PC-9 (cell line): ENCODE measurements at places on chromosomes 4 and X. TPM values are rescaled to one million over a fixed set of nuclear protein-coding genes. Genes with fewer than 3 reads are reported as not detected.

DNA sequence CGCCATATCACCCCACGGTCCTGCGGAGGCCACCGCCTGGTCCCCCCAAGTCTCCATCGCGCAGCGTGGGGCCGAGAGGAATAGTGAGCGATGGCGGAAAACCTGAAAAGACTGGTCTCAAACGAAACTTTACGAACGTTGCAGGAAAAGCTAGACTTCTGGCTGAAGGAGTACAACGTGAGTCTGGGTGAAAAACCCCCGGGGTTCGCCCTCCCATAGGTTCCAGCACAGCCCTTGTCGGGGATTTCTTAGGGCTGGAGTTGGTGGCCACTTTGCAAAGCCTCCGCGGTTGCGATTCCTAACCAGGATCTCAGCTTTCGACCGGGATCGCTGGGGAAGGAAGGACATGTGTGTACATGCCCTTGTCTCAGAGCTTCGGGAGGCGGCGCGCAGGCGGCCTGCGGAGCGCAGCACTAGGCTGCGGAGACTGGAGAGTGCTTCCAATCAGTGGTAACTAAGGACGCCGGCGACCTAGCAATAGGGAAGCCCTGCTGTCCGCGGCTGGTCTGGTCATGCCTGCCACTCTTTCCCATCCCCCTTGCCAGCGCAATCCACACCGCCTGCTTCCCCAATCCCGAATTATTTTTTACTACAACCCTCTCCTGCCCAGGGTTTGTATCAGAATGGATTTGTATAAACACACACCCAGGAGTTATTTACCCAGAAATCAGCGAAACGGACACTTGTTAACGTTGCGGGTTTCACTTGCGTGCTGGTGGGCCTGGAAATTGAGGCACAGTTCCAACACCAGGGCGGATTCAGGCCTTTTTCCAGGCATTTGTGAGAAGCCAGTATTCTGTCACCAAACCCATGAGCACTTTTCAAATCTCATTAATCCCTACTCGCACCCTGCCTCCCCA lies 741 bp downstream of the SPATA18 start:
- no peak for DNase-seq

NOX1 gene
- total RNA-seq, result not detected in 2 replicates

AVPR2 gene
- total RNA-seq, result 3.2 and 3.8 TPM in 2 replicates

DNA sequence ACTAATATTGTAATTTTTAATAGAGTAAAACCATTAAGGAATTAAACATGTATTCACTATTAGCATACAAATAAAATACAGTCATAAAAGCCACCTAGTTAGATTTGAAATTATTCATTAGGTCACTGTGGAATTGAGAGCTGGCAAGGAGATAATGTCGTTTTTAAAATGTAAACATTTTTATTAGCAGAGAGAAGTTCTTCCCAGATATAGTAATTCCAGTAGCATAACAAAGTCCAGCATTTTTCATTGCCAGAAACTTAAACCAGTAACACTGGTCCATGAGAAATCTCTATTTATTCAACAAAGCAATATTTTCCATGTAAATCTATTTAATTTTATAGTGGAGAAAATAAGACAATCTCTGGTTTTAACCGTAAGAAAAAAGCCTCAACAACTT lies 17.5 kb downstream of the ENOX2 start:
- no peak for DNase-seq

DNA sequence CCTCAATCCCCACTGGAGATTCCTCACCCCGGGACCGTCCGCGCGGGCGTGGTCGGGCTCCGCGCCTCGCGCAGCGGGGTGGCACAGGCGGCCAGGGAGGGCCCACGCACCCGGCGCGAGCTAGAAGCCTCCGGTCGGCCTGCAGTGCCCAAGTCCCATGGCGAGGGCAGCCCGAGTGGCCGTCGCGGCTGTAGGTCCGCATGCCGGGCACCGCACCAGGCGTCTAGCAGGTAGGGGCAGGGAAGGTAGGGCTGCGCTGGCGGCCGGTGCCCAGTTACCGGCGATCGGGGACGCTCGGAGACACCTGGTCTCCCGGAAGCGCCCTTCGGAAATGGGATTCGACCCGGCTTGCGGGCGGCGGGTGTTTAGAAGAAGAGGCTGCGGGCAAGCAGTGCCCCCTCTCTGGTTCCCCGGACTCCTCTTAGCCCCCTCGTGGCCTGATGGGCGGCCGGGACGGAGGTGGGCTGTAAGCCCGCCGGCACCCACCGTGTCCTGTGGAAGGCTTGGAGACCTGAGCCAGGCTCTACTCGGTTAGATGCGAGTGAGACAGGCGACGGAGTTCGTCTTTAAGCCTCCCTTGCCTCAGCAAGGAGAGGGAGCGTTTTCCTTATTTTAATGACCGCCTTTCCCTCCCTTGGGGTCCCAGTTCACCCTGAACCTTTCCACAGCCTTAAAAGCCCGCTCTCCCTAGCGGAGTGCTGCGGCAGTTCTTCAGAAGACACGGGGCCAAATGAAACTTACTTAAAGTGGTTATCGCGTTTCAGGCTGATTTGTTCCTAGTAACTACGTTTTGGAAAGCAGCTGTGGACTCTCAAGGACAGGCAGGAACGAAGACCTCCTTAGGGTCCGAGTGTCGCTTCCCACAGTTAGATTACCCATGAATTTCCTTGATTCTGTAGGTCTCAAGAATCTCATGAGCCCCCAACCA lies 821 bp downstream of the SLITRK2 start:
- no peak for DNase-seq

FGFBP1 gene
- total RNA-seq, result 11.1 and 30.8 TPM in 2 replicates

DNA sequence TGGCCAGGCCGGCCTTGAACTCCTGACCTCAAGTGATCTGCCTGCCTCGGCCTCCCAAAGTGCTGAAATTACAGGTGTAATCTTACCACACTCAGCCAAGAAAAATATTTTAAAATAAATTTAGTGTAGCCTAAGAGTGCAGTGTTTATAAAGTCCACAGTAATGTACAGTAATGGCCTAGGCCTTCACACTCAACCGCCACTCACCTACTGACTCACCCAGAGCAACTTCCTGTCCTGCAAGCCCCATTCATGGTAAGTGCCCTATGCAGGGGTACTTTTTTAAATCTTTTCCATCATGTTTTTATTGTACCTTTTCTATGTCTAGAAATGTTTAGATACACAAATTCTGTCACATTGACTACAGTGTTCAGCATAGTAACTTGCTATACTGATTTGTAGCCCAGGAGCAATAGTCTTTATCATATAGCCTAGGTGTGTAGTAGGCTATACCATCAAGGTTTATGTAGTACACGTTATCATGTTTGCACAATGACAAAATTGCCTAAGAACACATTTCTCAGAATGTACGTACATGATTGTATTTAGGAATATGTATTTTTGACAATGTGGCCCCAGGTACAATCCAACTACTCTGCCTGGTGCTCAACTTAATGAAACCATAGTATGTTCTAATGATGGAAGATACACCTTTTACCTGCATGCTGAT lies 455.2 kb downstream of the PCDH7 start:
- DNase-seq, result no peak

FGF16 gene
- total RNA-seq, result not detected in 2 replicates

LIMCH1 gene
- 252 and 339 TPM in 2 replicates for total RNA-seq

FGFBP2 gene
- total RNA-seq, result not detected in 2 replicates

GRCh38 chrX:54411732-54412131 lies 28.5 kb upstream of the TSR2 start:
- no peak for DNase-seq

PLP1 gene
- not detected in 2 replicates for total RNA-seq

DNA sequence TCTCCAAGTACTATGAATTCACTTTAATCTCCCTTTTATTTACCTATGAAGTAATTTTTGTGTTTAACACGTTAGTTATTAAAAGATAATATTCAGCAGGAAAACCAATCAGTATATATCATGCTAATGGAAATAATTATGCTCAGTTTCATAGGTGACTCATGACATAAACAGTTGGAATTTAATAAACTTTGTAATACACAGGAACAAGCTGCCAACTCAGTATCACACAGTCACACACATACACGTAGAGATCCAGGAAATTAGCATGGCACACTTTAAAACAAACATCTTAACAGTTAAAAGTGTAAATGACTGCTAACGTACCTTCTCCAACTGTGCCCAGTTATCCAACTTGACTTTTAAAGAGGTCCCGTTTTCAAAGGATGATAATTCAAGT lies 2.3 kb downstream of the SPATA4 start:
- no peak for DNase-seq

COL4A6 gene
- 13.6 and 15.5 TPM in 2 replicates for total RNA-seq

GC gene
- not detected in 2 replicates for total RNA-seq

- DNase-seq, result no peak
These were observed 22.5 kb upstream of the PTCHD1 start for GRCh38 chrX:23312136-23312535.

SLC4A4 gene
- total RNA-seq, result 0.13 and 0.44 TPM in 2 replicates

DNA sequence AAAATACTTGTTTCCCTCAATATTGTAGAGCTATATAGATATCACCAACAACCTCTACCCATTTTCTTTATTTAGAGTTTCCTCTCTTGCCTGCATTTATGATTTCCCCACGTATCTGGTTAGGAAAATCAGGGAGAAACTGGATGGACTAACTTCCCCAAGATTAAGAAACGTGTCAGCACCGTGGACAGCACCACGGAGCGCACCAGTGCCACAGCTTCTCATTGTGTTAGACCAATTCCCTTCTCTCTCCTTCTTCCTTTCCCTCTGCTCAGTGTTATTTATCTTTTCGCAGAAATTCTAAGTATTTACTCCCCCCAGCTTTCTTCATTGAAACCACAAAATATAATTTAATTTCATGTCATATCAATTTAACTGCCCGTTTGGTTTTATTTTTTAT lies 568.6 kb upstream of the BOD1L1 start:
- peak; percentile 48 for DNase-seq

CT45A10 gene
- not detected in 2 replicates for total RNA-seq

EFHC2 gene
- 1.6 and 4.3 TPM in 2 replicates for total RNA-seq

GPR34 gene
- not detected in 2 replicates for total RNA-seq

DNA sequence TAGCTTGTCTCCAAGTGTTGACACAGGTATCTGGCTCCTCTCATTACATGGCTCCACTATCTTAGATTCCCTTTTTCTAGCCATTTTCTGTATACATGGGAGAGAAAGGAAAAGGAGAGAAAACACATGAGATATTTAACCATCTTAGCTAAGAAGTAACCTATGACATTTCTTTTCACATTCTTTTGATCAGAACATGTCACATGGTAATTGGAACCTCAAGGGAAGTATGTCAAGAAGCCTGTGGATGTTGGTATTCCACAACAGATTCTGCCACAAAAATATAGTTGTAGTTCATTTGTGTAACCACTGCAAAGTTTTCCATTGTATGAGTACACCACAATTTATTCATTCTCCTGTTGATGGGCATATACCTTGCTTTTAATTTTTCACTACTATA lies 18.7 kb upstream of the GABRB1 start:
- DNase-seq, result no peak

- DNase-seq, result no peak
These were observed 35.6 kb downstream of the ARSJ start for GRCh38 chr4:113943863-113944262.

DNA sequence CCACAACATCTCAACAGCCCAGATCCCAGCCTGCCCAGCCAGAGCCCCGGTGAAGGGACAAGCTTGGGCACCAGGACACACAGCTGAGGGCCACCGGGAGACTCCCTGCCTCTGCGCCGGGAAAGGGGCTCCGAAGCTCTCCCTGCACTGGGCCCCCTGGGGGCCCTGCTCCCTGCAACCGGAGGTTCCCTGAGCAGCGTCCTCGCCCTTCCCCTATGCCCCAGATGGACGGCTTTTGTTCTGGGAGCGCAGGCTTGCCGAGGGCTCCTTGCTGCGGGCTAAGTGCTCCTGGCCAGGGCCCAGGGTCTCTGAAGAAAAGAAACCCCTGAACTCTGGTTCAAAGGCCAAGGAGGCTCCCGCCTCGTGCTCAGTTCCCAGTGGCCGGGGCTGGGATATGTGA lies 899 bp upstream of the ZFP92 start:
- no peak for DNase-seq

TEX11 gene
- not detected in 2 replicates for total RNA-seq

- no peak for DNase-seq
These were observed 911 bp upstream of the ELK1 start for GRCh38 chrX:47651043-47651905.

SOWAHB gene
- 6.2 and 7.7 TPM in 2 replicates for total RNA-seq

- no peak for DNase-seq
These were observed 101.1 kb upstream of the SHISA3 start for GRCh38 chr4:42296196-42296595.

ARHGAP36 gene
- total RNA-seq, result not detected in 2 replicates

- DNase-seq, result no peak
These were observed 19.0 kb downstream of the HCCS start for GRCh38 chrX:11130136-11130535.

- no peak for DNase-seq
These were observed 50.4 kb downstream of the MID1 start for GRCh38 chrX:10569946-10570345.

DNA sequence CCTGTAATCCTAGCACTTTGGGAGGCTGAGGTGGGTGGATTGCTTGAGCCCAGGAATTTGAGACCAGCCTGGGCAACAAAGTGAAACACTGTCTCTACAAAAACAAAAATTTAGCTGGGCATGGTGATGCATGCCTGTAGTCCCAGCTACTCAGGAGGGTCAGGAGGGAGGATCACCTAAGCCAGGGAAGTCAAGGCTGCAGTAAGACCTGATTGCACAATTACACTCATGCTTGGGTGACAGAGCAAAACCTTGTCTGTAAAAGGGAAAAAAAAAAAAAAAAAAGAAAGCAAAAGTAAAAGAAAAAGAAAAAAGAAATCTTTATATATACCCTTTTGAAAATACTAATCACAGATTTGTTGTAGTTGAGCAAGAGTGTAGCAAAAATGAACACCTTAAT lies 801.0 kb upstream of the IGFBP7 start:
- no peak for DNase-seq

AFF2 gene
- total RNA-seq, result not detected in 2 replicates

- no peak for DNase-seq
These were observed 1.4 kb downstream of the EDNRA start for GRCh38 chr4:147482281-147482680.

- no peak for DNase-seq
These were observed 44.4 kb downstream of the TSC22D3 start for GRCh38 chrX:107730991-107731766.

MGAT4D gene
- total RNA-seq, result not detected in 2 replicates

LINC00632 gene
- total RNA-seq, result 0.20 and 0.46 TPM in 2 replicates

DNA sequence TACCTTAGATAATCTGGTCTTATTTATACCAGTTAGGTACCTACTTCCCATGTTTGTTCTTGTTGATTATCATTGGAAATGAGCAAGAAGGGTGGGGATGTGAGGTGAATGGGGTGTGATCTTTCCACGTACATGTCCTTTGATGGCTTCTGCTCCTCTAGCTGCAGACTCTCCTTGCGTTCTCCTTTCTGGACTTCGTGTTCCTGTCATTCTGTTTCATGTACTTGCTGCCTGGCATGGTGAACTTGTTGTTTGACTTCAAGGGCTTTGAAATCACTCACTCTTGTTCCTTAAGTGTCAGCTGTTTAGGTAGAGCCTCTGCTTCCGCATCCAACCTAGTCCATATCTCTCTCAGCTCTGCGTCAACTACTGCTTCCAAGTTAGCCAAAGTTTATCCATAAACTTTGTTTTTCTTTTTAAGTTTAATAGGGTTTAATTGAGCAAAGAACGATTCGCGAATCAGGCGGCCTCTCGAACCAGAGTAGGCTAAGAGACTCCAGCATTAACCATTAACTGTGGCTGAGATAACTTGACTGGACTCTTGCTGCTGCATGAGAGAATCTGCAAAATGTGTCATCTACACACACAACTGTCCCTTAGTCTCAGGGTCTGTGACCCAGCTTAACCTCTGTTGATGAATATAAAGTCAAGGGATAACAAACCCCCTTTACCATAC lies 42.8 kb downstream of the FHL1 start:
- DNase-seq, result no peak
